ENCODE measurements at places on chromosomes 6 and 20.

DNA sequence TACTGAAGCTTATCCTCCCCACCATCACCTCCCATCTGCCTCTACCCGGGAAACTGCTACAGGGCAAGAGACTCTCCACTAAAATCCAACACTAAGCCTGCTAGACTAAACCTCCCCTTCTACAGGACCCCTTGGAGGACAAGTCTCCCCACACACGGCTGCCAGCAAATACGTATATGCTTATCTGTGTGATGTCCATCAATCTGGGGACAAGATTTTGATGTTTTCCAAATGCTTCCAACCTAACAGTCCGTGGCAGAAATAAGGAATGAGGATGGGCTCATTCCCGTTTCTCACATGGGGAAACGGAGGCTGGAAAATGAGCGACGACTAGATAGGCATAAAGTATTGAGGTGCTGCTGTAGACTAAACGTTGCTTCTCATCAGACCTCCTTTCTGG lies 1.8 kb downstream of the KCNK5 start:
- DNase-seq = no peak

DNA sequence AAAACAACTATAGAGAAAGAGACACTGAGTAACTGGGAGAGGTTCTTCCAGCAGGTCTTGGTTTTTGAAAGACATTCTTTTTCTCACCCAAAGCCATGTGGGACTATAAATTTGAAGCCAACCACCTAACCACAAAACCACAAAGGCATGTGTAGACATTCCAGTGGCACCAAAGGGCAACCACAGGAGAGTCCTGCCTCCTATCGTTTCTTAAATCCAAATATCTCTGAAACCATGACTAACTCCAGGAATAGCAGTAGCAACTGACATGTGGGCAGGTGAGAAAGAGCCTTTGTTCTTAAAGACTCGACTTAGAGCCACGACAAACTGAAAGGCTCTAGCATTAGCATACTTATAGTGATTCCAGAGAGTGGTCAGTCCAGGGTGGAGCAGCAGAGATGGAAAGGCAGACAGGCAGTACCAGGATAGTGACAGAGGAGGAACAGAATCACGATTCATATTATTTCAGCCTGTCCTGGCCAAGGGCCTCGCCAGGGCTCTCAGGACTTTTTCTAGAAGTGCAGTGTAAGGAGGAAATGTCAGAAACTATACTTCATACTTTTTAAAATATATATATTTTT lies 9.4 kb upstream of the COL9A1 start:
- DNase-seq = no peak

DNA sequence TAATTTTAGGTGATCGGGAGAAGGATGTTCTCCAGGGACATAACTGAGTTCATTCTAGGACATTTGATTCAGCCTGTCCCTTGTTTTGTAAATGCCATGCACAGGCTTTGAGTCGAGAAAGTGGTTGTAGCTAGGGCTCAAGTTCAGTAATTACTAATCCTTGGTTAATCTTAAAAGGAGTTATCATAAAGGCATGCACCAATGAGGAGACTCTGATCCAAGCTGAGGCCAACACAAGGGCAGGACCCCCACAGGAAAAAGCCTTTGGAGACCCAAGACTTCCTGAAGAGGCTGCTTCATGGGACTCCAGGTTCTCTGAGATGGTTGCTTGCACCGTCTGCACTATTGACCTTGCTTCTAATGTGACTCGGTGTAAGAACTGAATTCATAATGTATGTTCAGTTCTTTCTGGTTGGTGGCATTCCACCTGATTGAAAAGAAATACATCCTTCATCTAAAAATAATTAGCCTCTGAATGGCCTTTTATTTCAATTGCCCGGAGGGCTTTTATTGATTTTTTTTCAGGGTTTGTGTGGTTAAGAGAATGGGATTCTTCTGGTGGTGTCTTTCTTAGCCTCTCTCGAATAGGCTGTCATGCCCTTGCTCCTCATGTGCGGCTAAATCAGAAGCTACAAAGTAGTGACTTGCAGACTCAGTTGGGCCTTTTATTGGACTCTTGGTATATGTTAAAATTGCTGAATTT lies 201.7 kb upstream of the PLCB4 start:
- DNase-seq = no peak

GRCh38 chr6:22886650-22887581 lies 317.6 kb downstream of the HDGFL1 start:
- DNase-seq = no peak

DNA sequence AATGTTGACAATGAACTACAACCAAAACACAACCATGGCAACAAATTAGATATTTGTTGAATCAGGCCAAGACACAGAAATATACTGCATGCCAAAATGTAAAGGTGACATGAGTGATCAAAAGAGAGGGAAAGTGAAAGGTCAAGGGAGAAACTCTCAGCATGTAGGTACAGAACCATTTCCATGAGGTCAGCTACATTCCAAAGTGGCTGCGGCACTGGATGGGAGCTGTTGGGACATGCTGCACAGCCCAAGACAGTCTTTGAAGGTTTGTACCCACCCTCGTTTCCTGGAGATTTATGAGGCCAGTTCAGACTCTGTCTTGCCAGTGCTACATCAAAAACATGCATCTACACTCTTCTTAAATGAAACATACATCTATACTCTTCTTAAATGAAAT lies 579.9 kb downstream of the BMP2 start:
- DNase-seq = no peak

DNA sequence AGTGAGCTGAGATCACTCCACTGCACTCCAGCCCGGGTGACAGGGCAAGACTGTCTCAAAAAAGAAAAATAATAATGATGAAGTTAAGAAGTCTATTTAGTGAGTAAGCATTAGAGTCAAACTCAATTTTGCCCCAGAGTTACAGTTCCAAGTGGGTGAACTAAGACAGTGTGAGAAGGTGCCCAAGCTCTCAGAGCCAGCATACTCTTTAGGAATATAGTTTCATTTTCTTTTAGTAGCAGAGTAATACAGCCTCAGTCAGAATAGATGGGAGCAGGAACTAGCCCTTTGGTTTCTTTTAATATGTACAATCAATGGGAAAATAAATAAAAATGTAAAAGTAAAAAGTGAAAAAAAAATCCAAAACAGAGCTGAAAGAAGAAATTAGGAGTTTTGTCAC lies 87.0 kb upstream of the ADGRF1 start:
- DNase-seq = no peak

DNA sequence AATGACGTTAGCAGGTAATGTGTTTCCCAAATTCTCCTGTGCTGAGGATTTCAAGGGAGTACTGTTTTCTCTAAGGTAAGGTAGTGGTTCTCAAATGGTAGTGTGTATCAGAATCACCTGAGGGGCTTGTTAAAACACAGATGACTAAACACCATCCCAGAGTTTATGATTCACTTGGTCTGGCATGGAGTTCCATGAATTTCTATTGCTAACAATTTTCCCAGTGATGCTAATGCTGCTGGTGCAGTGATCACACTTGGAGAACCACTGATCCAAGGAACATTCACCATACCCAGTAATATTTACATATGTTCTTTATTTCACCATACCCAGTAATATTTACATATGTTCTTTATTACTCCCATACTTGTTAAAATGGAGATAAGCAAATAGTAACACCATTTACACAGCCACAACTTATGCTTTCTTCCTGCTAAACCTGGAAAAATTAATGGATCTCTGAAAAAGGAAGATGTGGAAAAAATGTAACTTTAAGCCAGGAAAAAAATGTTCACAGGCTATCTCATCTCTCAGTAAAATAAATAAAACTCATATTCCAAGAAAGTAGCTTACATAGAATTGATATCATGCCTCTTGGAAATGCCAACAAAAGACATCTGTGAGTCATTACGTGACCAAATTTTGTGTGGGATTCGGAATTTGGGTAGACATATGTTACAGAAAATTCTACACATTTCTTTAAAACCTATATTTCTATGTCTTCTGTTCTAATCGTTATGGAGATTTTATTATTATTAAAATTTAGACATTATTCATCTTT lies 129.5 kb downstream of the MMUT start:
- DNase-seq = no peak

- DNase-seq = no peak
Observed at GRCh38 chr6:21907291-21907690, 313.7 kb downstream of the SOX4 start.

DNA sequence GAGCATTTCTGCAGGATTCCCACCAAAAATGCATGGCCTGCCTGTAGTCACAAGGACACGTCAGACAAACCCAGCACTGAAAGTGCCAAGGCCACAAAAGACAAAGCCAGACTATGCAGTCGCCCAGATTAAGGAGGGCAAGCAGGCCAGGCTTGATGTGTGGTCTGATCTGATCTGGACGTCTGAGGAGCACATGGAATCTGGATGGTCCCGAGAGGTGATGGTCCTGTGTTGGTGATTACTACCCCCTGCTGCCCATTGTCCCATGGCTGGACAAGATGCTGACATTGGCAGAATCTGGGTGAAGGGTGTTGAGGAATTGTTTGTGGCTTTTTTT lies 17.1 kb downstream of the NPEPL1 start:
- no peak for DNase-seq

- no peak for DNase-seq
Observed at GRCh38 chr20:19336631-19337030, 124.2 kb downstream of the SLC24A3 start.

- no peak for DNase-seq
Observed at GRCh38 chr6:106252687-106253086, 72.9 kb downstream of the ATG5 start.

DNA sequence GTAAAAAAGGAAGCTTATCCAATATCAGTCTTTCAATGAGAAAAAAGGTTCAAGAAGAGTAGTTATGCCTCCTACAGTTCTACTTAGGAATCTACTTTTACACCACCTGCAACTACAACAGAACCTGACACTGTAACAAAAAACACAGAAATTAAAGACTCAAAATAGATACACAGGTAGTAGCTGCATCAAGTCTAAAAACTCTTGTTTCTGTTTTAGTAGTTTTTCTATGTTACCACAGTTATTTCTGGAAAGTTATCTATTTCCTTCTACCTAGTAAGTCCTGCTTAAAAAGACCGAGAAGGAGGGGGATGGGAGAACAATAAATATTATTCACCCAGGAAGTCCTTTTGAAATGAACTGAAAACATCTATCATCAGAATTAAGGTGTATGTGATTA lies 52.5 kb downstream of the ATG5 start:
- DNase-seq = no peak

DNA sequence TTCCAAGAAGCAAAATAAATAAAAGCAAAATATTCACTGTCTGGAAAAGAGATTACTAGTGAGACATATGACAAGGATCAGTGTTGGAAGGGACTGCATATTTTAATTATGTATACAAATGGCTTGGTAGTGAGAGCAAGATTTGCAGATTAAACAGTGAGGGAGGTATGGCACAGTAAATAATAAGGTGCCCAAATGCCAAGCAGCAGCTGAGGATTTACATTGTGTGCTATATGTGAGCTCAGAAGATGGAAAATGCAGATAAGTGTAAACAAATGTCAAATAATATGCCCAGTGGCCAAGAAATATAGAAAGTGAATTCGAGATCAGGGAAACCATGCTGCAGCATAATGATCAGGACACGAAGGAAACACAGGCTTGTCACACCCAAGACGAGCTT lies 173.8 kb upstream of the NRSN1 start:
- no peak for DNase-seq

DNA sequence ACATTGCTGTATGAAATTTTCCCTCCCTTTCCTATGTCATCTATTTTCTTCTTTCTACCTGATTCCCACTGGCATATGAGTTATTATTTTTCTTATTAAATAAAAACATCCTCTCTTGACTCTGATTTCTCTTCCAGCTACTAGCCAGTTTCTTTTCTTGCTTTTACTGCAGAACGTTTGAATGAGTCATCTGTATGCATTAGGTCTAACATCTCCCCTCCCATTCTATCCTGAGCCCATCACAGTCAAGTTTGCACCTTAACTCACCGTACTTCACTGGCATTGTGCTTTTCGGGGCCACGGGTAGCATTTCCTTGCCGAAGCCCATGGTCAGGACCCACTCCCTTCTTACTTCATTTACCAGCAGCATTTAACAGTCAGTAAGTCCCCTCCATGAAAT lies 65.7 kb downstream of the CARMIL1 start:
- DNase-seq = no peak

GRCh38 chr6:36862164-36862847 lies 12.3 kb downstream of the PPIL1 start:
- no peak for DNase-seq

DNA sequence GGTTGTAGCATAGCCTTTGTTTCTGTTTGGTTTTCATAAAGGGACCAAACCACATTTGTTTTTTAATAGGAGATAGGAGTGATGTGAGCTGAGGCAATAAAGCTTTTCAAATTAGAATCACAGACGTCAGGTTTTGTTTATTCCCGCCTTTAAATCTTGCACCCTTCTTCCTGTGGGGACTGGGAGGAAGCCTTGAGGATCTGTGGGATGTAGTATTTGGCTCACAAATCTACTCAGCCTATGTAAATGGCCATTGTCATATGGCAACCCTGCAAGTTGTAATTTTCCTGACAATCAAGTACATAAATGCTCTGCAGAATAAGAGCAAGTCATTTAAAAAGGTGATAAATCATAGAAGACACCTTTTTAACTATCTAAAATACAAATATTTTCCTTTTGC lies 110.4 kb downstream of the ADGRG6 start:
- DNase-seq = no peak

DNA sequence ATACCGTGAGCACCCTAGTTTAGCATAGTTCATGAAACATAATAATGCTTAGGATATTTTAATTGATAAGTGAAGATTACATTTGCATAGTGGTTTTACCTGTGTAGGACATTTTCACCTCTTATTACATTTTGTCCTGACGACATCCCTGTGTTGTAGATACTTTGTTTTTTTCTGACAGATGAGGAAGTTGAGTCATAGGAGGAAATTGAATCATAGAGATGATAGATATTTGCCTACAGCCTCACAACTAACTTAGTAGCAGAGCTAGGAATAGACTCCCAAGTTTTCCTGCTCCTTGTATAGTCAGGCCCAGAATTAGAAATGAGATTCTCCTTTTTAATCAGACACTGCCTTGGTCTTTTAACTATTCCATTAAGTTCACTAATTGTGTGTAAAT lies 100.5 kb upstream of the SUPT3H start:
- no peak for DNase-seq

- no peak for DNase-seq
Observed at GRCh38 chr6:36924778-36925374, 29.7 kb upstream of the PI16 start.

DNA sequence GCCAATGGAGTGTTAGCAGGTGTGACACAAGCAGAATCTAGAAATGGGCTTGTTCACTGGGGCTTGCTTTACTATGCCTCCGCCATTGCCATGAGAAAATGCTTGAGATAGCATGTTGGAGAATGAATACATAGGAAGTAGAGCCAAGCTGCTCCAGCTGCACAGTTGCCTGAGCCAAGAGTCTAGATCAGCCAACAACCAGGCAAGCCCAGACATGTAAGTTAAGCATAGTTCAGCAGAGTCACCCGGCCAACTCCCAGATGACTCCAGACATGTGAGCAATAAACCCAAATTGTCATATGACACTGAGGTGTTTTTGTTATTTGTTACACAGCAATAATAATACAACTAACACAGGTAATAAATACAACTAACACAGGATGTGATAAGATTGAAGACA lies 167.9 kb downstream of the HAO1 start:
- DNase-seq = no peak

GRCh38 chr20:12777016-12777415 lies 231.8 kb upstream of the SPTLC3 start:
- DNase-seq = no peak

Measured in NCI-H2029 (cell line).